Stimulated activated CD4-positive, alpha-beta T cell treated with anti-CD3 and anti-CD28 coated beads, Interleukin-4, amount 100 ng/mL, for 1 hour (primary cell): ENCODE measurements at places on chromosomes 4 and X.

DNA sequence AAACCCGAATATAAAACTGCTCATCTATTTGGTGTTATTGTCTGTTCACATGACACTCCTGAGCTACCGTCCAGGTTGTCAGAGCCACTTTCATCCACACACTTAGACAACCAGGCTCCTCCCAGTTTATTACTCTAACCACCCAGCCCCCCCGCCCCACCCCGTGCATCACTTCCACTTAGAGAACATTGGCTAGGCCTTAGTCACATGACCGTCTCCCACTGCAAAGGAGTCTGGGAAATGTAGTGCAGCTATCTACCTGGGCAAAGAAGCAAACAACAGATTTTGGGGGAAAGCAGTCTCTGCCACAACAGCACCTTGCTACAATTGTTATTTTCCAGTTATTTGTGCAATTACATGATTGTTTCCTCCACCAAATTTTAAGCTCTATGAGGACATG is 57.6 kb upstream of the RBPJ start:
- no peak for DNase-seq

- DNase-seq: no peak
These were observed 72.6 kb downstream of the UCHL1 start for GRCh38 chr4:41329361-41329760.

DNA sequence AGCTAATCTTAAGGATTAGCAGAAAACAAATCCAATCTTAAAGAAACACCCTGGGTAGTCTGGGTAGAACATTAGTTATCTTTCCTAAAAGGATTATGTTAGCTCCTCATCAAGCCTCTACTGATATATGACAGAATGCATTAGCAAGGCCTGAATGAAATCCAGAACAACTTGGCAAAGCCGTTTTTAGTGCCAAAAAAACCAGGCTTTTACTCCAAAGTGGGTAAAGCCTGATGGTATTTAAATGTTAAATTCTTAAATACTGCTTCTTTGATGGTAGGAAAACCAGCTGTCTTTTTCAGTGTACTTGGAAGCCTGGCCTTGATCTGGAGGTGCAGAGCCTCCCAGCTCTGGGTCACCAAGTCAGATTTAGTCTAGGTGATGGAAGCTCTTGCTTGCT is 120.4 kb downstream of the GATB start:
- DNase-seq: no peak

GRCh38 chr4:8378776-8379175 is 61.7 kb downstream of the ACOX3 start:
- DNase-seq: no peak

DNA sequence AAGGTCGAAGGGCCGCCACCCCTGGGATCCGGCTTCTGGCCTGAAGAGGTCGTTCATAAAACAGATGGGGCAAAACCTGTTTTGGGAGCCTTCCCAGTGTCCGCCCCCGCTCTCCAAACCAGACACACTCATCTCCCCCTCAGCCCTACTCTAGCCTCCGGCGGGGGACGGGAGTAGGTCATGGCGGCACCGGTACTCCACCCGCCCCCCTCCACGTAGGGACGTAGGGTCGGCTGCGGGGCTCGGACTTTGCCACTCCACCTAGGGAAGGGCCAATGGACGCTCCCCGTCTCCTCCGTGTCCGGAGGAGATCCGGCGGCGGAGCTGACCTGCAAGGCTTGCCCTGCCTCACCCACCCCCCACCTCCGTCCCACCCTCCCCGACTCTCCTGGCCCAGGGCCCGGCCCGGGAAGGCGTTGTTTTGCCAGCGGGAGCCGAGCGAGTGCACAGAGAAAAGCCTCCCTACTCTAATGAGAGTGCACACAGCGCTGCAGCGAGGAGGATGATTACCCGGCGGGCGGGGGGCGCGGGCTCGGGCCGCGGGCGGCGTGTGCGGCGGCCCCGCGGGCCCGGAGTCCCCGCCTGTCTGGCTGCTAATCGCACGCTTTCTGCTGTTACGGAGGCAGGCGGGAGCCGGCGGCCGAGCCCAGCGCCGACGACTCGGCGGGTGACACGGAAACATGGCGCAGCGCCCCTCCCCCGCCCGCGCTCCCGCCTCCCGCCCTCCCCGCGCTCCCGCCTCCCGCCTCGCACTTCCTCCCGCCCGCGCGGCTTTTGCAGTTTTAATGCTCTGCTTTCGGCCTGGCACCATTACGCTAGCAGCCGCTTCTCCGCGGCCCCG is 8.3 kb upstream of the BCOR start:
- DNase-seq: peak; percentile 75

- DNase-seq: peak; percentile 6
These were observed 204.9 kb downstream of the GBA3 start for GRCh38 chr4:22897520-22898108.

GRCh38 chrX:69100478-69100877 is 64.8 kb downstream of the PJA1 start:
- DNase-seq: no peak

GRCh38 chrX:40855932-40856515 is 120.7 kb upstream of the MED14 start:
- DNase-seq: no peak

DNA sequence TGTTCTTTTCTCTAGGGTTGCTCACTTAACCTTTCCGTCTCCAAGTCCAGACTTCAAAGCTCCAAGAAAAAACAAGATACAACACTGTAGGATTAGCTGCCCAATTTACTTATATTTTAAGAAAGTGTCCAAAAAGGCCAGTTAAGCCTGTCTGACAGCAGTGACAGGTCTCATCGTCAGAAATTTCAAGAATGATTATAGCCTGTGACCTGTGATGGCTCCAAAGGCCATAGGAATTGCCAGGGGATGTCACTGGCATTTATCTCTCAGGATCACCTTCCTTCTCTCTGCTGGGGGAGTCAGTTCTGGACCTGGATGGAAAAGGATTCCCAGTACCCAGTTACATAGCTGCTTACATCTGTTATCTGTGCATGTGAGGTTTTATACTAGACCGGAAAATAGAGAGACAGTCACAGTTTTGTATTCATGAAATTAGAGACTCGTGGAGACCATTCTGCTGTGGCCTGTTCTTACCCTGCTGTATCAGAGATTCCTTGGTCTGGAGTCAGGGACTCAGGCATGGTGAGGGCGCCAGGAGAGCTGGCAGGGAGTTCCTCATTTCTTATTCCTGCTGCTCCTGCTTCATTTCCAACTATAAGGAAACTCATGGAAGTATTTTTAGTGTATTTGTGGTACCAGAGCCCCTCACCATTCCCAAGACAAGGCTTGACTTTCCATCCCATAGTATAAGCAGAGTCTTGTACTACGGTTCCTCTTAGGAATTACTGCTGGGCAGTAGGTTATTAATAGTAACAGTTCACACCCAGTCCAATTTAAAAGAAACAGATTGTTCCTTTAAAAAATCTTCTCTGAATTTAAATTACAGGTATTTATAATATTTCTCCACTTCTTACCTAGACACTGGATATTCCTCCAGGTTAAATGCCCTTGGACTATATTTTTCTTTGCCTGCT is 220.8 kb downstream of the SHROOM3 start:
- no peak for DNase-seq
